KBM-7 (cell line): ENCODE measurements at places on chromosomes 3 and 15.

- no peak for DNase-seq
These were observed 315.8 kb downstream of the UACA start for GRCh38 chr15:70447521-70447920.

GRCh38 chr3:69445024-69445423, 59.1 kb upstream of the FRMD4B start:
- DNase-seq, result no peak

DNA sequence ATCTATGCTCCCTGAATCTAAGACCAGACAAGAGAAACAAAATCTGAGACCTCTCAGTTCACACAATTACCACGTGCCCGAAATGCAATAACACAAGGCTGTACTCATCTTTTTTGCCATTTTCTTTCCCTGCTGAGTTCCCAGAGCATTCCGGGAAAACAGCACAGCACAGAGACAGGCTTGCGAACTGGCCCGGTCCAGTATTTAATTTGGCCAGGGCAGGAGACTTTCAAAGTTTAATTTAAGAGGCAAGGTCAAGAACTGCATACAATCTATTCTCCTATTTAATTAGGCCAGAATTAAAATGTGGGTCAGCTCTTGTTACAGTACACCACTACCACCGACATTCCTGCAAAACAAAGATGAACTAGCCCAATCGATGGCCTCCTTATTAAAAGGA, 87.5 kb upstream of the SNRPA1 start:
- DNase-seq, result no peak

- DNase-seq, result no peak
These were observed 147.2 kb downstream of the LPP start for GRCh38 chr3:188301147-188301546.

GRCh38 chr15:101267320-101268104, 9.8 kb downstream of the SELENOS start:
- no peak for DNase-seq

DNA sequence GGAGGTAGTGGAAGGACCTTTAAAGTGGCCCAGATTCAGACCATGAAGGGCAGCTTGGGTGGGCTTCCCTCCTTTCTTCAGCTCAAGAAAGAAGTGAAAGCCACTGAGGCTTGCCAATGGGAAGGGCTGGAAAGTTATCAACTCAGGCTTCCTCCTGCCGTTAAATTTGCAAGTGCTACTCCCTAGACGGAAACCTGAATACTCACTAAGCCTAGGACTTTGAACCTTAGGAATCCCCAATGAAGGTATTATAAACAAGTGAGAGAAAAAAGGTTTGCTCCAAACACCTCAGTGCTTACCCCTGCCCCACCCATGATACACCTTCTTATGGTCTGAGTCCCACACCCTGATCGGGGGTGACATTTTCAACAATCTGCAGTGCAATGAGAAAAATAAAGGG, 396.4 kb downstream of the SHQ1 start:
- no peak for DNase-seq

GRCh38 chr15:57582090-57582489, 9.6 kb upstream of the MYZAP start:
- no peak for DNase-seq

DNA sequence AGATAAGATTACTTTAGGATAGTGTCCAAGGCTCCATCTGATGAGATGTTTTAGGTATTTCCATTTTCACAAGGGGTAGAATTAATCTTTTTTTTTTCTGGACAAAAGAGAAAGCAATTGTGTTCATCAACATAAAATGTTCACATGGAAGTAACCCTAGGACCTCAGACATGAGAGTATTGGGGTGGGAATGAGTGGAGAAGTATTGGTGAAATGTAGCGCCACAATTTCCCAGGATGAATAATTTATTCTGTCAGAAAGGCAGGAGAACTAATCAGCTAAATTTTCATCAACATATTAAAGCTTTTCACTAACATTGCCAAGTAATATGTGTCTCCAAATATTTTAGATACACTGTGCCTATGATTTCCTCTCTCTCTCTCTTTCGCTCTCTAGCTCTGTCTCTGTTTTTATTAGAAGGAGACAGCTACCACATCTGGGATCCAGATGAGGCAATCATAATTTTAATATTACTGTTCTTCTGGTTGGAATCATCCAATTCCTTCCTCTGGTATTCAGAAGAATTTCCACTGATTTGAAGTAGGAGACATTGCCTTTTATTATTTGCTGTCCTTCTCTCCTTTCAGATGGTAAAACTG, 21.6 kb upstream of the ZNF280D start:
- DNase-seq, result no peak
